ENCODE measurements at places on chromosomes 16 and 17. TPM values are rescaled to one million over a fixed set of nuclear protein-coding genes. Genes with fewer than 3 reads are reported as not detected.

The TBC1D3L gene
- total RNA-seq = 16.0 TPM

The SLC13A5 gene
- not detected for total RNA-seq

The SLC47A1 gene
- not detected for total RNA-seq

The SEBOX gene
- total RNA-seq = not detected

The WFDC1 gene
- total RNA-seq = not detected

The STAT3 gene
- total RNA-seq = 262 TPM

The GPR142 gene
- not detected for total RNA-seq

The ANKRD40 gene
- 24.0 TPM for total RNA-seq

The TOM1L2 gene
- total RNA-seq = 50.8 TPM

The QRICH2 gene
- total RNA-seq = 2.2 TPM

The C16orf46 gene
- total RNA-seq = not detected

The ABCA5 gene
- total RNA-seq = 40.5 TPM

The TENT4B gene
- 19.7 TPM for total RNA-seq

The MFAP4 gene
- not detected for total RNA-seq

The XYLT1 gene
- 26.3 TPM for total RNA-seq

The IGF2BP1 gene
- not detected for total RNA-seq

The SLFN13 gene
- 25.5 TPM for total RNA-seq

The CHST4 gene
- total RNA-seq = not detected

The MYOCD gene
- not detected for total RNA-seq

The STAT5A gene
- total RNA-seq = 177 TPM

The TP53TG3 gene
- not detected for total RNA-seq

The CDH5 gene
- total RNA-seq = not detected

The VASN gene
- 0.57 TPM for total RNA-seq

The MYH10 gene
- 4.0 TPM for total RNA-seq

The TPPP3 gene
- total RNA-seq = not detected

The ZPBP2 gene
- not detected for total RNA-seq

The HSPB9 gene
- not detected for total RNA-seq

The CLEC19A gene
- not detected for total RNA-seq

The PRSS8 gene
- total RNA-seq = not detected

The CCR7 gene
- total RNA-seq = 192 TPM

The NOTUM gene
- total RNA-seq = not detected

The AATK gene
- total RNA-seq = not detected

The CD300H gene
- not detected for total RNA-seq

The HSD17B1 gene
- 0.91 TPM for total RNA-seq
